ENCODE measurements at places on chromosomes 5 and 9.

DNA sequence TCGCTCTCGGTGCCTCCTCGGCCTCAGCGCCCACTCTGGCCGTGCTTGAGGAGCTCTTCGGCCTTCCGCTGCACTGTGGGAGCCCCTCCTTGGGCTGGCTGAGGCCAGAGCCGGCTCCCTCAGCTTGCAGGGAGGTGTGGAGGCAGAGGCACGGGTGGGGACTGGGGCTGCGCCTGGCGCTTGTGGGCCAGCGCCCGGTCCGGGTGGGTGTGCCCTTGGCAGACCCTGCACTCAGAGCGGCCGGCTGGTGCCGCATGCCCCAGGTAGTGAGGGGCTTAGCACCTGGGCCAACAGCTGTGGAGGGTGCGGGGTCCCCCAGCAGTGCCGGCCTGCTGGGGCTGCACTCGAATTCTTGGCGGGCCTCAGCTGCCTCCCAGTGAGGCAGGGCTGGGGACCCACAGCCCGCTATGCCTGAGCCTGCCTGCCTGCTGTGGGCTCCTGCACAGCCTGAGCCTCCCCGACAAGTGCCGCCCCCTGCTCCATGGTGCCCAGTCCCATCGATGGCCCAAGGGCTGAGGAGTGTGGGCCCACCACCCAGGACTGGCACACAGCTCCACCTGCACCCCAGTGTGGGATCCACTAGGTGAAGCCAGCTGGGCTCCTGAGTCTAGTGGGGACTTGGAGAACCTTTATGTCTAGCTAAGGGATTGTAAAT, 2085.2 kb upstream of the ACO1 start:
- no peak for DNase-seq

DNA sequence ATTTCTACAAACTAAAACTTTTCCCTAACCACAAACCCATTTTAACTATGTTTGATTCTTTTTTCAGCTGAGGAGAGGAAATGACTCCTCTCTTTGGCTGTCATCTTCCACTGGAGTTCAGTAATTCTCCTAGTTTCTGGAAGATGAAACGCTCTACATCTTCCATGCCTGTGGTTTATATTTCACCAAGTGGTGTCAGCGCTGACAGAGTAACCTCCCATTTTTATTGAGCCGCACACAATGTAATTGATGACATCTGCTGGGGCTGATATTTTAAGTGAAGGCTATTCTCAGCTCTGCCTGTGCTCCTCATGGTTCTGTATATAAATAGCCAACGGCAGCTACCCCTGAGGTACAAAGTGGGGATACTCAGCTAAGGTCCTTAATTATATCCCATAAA, 234.6 kb downstream of the SPOCK1 start:
- no peak for DNase-seq

GRCh38 chr9:6759185-6759977, 1.6 kb downstream of the KDM4C start:
- no peak for DNase-seq

DNA sequence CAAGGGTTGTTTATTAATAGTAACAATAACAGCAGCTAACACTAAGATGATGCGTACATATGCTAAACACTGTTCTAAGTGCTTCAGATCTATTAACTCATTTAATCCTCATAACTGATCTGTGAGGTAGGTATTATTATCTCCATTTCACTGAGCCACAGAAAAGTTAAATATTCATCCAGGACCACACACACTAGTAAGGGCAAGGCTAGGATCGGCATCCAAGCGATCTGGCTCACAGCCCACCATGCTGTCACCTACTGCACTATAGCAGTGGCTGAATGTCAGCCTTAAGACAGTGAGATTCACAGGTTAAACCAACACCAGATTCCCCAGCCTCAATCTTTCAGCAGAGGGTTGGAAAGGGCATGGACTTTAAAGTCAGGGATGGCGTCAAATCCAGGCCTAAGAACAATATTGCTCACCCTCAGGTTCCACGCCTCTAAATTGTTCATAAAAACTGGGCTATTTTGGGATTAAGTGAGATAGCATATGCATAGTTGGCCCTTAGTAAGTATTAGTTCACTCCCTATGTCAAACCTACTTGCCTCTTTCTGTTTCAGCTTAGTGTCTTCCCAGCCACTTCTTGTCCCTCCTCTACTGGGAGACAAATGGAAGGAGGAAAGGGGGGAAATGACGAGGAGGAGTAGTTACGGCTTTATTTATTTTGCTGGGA, 150.8 kb downstream of the MAPKAP1 start:
- no peak for DNase-seq

- no peak for DNase-seq
Observed at GRCh38 chr9:99134893-99135341, 30.0 kb downstream of the TGFBR1 start.

GRCh38 chr9:34685591-34685990, 5.5 kb downstream of the CCL19 start:
- DNase-seq: no peak

GRCh38 chr5:74113927-74114326, 487.9 kb downstream of the ARHGEF28 start:
- DNase-seq: no peak

DNA sequence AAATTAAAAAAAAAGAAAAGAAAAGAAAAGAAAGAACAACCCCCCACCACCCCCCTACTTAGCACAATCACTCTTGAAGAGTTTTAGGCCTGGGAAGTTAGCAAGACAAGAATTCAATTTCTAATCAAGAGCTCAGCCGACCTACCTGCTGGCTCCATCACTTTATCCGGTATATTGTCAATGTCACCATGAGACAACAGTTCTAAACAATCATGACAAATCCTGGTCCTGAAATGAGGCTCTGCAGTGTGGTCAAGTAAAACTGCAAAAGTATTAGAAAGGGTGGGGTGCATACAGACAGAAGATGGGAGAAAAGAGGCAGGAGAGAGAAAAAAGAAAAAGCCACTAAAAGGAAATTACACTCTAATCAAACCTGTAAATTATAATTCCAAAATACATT, 163.7 kb downstream of the TARS1 start:
- no peak for DNase-seq

- no peak for DNase-seq
Observed at GRCh38 chr9:72950875-72951442, 1.9 kb downstream of the ALDH1A1 start.

- DNase-seq: no peak
Observed at GRCh38 chr9:135060461-135061116, 26.9 kb upstream of the OLFM1 start.

- no peak for DNase-seq
Observed at GRCh38 chr5:14665101-14665822, 744 bp downstream of the OTULIN start.

All from SHP77 treated with DMSO at 0.1 percent for 48 hours (cell line).